A549 (cell line): ENCODE measurements at places on chromosomes 3 and 15. TPM values are rescaled to one million over a fixed set of nuclear protein-coding genes. Genes with fewer than 3 reads are reported as not detected.

THAP10 gene
- 5.4 to 6.8 TPM (median 6.1 TPM) in 3 replicates for polyA plus RNA-seq

- DNase-seq = no peak
Measured at GRCh38 chr3:175176556-175176955, 317.4 kb downstream of the NAALADL2 start.

IFT122 gene
- polyA plus RNA-seq = 15.0 to 16.8 TPM (median 15.1 TPM) in 3 replicates

- DNase-seq = no peak
Measured at GRCh38 chr15:75061272-75061671, 37.9 kb downstream of the PPCDC start.

WDR93 gene
- polyA plus RNA-seq = 0.10 to 0.16 TPM (median 0.12 TPM) in 3 replicates

GRCh38 chr3:20683910-20684309 lies 497.9 kb upstream of the SGO1 start:
- DNase-seq = no peak

APOD gene
- 0.15 to 0.36 TPM (median 0.28 TPM) in 3 replicates for polyA plus RNA-seq

CLDN11 gene
- 0.42 to 0.61 TPM (median 0.56 TPM) in 3 replicates for polyA plus RNA-seq

THRB gene
- 2.2 to 2.3 TPM (median 2.3 TPM) in 3 replicates for polyA plus RNA-seq

CPNE9 gene
- polyA plus RNA-seq = 0.05 to 0.07 TPM in 2 of 3 replicates, not detected in the other

SLCO2A1 gene
- polyA plus RNA-seq = not detected in 3 replicates

GRCh38 chr3:133691273-133692107 lies 29.7 kb upstream of the TOPBP1 start:
- DNase-seq = no peak

GRCh38 chr15:36484038-36484778 lies 95.2 kb upstream of the CDIN1 start:
- no peak for DNase-seq

CAMKV gene
- 0.31 to 0.51 TPM (median 0.46 TPM) in 3 replicates for polyA plus RNA-seq

DNA sequence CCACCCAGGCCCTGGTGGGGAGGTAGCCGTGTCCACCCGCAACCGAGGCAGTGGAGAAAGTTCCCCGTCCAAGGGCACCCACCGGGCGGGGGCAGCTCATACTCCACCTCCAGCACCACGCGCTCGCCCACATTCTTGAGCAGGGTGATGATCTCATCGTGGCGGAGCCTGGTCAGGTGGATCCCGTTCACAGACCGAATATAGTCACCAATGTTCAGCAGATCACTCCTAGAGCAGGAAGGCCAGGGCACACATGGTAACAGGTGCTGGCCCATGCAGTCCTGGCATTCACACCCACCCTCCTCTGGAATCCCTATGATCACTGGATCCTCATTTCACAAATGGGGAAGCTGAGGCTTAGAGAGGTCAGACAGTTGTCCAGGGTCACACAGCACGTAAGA lies 15.8 kb downstream of the GRIP2 start:
- DNase-seq = no peak

NOX5 gene
- polyA plus RNA-seq = 0.17 to 0.25 TPM (median 0.19 TPM) in 3 replicates

DNA sequence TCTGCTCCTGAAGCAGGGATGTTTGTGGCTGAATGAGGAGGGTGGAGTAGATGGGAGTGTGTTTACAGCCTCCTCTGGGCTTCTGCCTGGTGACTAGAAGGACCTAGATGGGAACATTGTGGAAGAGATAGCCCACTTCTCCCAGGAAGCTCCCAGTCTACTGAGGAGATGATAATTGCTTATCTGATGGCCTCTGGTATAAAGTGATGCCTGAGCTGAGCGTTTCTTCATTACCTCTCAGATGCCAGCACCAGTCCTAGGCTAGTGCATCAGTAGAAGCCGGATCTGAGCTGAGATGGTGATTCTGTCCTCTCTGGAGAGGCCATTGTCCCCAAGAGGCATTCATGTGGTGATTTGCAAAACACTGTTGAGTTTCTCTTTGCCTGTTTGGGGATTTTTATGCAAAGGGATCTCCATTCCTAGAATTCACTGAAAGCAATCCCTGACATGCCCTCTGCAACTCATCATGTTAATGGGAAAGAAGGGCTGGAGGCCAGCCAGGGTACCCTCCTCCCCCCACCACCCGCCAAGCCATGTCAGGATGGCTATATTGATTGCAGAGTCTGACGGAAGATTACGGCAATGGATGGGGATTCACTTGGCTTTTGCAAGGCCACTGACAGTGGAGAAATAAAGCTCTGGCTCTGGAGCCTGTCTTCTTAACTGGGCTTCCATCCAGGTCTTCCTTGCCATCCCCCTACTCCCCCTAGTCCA lies 166.4 kb upstream of the ROPN1 start:
- DNase-seq = no peak

GRCh38 chr3:61894988-61895935 lies 333.9 kb downstream of the PTPRG start:
- peak; percentile 25 for DNase-seq

DNA sequence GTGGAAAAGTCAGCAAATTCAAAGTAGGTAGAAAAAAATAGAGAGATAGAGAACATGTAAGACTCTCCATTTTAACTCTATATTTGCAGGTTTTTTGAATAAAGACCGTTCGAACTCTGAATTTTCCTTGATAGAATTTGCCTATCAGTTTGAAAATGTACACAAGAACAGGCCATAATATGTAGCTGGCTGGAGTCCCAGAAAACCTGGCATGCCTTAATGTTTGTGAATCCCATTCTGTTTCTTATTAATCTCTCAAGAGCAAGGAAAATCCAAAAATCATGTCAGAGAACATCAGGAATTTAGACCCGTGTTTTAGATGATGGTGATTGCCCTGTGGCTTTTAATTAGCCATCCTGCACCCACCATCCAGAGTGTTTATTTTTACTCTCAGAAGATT lies 7.2 kb upstream of the CFAP161 start:
- no peak for DNase-seq

DNA sequence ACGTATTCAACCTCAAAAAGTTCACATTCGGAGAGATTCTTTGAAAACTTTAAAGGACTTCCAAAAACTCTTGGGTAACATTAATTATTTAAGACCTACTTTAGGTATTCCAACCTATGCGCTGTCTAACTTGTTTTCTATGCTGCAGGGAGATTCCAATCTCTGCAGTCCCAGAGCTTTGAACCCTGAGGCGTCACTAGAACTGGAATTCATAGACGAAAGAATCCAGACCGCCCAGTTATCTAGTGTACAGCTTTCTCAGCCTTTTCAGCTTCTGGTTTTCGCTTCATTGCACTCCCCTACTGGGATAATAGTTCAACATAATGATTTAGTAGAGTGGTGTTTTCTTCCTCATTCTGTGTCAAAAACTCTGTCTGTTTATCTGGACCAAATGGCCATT lies 711.3 kb downstream of the ROBO1 start:
- DNase-seq = no peak

HIGD2B gene
- polyA plus RNA-seq = not detected in 3 replicates

- no peak for DNase-seq
Measured at GRCh38 chr3:109241459-109242186, 74.7 kb downstream of the DPPA2 start.

GRCh38 chr3:181917027-181917426 lies 205.3 kb downstream of the SOX2 start:
- no peak for DNase-seq

DNA sequence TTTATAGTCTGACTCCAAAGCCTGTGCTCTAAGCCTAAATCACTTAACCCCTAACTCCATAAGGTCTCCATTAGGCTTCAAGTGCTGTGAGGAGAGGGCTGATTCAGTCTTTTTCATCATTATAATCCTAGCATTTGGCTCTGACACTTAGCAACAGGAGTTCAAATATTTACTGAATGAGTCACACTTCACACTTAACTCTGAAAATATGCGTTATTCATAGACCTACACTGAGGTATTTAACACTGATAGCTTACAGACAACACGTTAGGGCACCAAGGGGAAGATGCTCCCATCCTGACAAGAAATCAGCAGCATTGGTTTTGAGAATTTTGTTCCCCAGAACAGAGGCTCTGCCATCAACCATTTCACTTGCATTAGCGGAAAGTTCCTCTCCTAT lies 53.5 kb downstream of the MSL2 start:
- DNase-seq = peak; percentile 65

DNA sequence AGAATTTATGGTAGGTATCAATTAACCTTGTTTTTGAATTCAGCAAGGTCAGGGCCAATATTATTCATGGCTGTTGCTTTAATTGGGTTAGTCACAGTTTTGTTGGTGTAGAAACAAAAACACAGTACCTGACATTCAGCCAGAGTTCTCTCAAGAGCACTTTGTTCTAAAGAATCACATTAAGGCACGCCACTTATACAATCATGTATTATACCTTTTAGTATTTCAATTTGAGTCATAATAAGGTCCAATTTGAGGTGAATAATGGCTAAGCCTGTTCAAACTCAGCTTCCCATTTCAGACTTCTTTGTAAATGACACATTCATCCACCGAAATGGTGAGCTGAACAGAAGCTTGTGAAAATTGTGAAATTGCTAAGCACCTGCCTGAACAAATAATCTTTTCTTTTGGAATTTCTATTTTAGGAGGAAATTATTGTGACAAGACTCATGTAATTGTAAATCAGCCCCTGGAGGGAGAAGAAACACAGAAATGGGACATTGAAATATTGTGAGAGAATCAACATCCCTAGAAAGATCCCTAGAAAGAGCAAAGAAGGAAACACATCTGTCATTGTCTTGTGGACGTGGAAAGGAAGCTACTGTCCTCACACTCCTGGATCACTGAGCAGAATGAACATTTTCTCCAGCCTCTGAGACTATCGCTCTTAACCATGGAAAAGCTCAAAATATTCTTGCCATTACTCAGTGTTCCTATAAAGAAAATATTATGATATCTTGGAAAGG lies 29.3 kb downstream of the RIOX2 start:
- no peak for DNase-seq

DNA sequence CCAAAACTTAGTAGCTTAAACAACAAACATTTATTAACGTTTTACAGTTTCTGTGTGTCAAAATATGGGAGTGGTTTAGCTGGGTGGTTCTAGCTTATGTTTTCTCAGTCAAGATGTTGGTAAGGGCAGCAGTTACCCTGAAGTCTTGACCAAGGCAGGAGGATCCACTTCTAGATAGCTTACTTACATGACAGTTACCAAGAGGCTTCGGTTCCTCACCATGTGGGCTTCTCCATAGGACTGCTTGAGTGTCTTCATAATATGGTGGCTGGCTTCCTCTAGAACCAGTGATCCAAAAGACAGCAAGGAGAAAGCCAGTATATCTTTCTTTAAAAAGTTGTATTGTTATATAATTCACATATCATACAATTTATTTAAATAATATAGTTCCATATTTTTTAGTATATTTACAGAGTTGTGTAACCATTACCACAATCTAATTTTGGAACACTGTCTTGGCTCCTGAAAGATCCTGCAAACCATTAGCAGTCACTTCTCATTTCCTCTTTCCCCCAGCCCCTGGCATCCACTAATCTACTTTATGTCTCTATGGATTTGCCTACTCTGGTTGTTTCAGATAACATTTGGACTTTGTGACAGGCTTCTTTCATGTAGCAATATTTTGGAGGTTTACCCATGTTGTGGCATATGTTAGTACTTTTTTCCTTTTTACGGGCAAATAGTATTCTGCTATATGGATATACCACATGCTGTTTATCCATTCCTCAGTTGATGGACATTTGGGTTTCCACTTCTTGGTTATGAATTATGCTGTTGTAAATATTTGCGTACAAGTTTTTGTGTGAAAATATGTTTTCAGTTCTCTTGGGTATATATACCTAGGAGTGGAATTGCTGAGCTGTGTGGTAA lies 33.3 kb downstream of the MAPK6 start:
- no peak for DNase-seq

MRAS gene
- 11.5 to 15.0 TPM (median 13.0 TPM) in 3 replicates for polyA plus RNA-seq

GRCh38 chr3:1783995-1784394 lies 314.7 kb upstream of the CNTN4 start:
- no peak for DNase-seq

ZKSCAN7 gene
- polyA plus RNA-seq = not detected in 3 replicates

- no peak for DNase-seq
Measured at GRCh38 chr15:82823049-82823448, 13.6 kb downstream of the WHAMM start.

GRCh38 chr3:131020122-131020693 lies 6.4 kb downstream of the ASTE1 start:
- no peak for DNase-seq
